ENCODE measurements at places on chromosomes 7 and 10.

- no peak overlapping the region for H3K27ac ChIP-seq
- H3K36me3 ChIP-seq: no peaks in the 10 kb centered on the region
- H3K27me3 ChIP-seq: no peaks in the 10 kb centered on the region
- no peak overlapping the region for H3K4me3 ChIP-seq
Measured at GRCh38 chr7:81264116-81264515, 345.3 kb upstream of the SEMA3C start.

DNA sequence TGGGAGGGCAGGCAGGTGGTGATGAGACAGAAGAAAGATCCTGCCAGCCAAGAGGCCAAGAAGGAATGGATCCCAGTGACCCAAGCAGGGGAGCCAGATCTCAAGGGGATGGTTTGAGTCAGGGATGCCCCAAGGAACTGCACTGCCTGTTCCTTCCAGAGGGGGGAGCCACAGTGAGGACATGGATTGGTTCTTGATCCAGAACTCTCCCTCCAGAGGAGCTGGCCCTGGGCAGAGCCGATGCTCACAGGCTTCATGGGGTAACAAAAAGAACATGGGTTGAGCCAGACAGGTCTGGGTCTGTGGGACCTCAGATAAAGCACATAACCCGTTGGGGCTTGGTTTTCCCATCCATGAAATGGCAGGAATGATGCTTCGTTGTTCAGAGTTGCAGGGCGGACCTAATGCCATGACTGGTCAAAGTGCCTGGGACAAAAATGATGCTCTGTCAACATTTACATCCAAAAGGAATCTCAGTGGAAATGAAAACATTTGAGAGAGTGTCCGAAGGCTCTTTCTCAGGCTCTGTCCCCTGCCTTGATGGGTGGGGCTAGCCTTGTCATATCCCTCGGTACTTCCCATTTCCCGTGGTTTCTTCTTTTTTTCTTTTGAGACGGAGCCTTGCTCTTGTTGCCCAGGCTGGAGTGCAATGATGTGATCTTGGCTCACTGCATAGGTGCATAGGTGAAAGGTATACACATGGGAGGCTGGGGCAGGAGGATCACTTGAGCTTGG is 4.7 kb upstream of the DENND2A start:
- DNase-seq: no peak
- H3K4me3 ChIP-seq: no peak overlapping the region
- no peaks in the 10 kb centered on the region for H3K4me1 ChIP-seq
- no peak overlapping the region for H3K27ac ChIP-seq

GRCh38 chr7:84624927-84625326 is 430.3 kb upstream of the SEMA3A start:
- DNase-seq: no peak
- H3K4me1 ChIP-seq: no peaks in the 10 kb centered on the region
- H3K4me3 ChIP-seq: no peak overlapping the region
- no peaks in the 10 kb centered on the region for H3K27me3 ChIP-seq

DNA sequence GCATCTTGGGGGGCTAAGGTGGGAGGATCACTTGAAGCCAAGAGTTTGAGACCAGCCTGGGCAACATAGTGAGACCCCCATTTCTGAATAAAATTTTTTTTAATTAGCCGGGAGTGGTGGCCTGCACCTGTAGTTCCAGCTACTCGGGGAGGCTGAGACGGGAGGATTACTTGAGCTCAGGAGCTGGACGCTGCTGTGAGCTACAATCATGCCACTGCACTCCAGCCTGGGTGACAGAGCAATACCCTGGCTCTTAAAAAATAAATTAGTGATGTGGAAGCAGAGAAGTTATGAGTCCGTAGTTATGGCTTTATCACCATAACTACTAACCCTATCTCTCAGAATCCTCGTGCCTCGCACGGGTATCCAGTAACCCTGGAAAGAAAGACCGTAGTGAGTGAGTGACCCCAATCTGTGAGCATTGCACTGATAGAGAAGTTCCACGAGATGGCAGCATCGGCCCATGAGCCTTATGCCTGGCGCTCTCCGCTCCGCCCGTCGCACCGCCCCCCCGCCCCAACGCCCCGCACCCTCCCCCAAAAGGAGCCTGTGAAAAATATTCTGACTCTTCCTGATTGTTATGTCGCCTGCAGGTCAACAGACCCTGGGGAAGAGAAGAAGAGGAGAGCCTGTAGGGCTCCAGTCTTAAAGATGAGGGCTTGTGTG is 4.9 kb upstream of the SLC29A3 start:
- 0 out of 2 replicates have a peak, but pooled peaks cover 5% of the 10 kb centered on the region for H3K4me1 ChIP-seq
- H3K4me3 ChIP-seq: no peak overlapping the region
- no peak overlapping the region for H3K27ac ChIP-seq
- peaks cover 1% of the 10 kb centered on the region for H3K27me3 ChIP-seq

GRCh38 chr7:120407010-120407409 is 134.0 kb downstream of the KCND2 start:
- DNase-seq: no peak
- H3K27me3 ChIP-seq: no peaks in the 10 kb centered on the region
- H3K4me1 ChIP-seq: no peaks in the 10 kb centered on the region
- no peaks in the 10 kb centered on the region for H3K36me3 ChIP-seq
- H3K4me3 ChIP-seq: no peak overlapping the region

GRCh38 chr7:84069033-84069432 is 125.6 kb downstream of the SEMA3A start:
- no peaks in the 10 kb centered on the region for H3K36me3 ChIP-seq
- H3K27ac ChIP-seq: no peak overlapping the region
- peaks cover 11% of the 10 kb centered on the region for H3K4me1 ChIP-seq
